LHCN-M2 (cell line): ENCODE measurements at places on chromosomes 11 and 22. TPM values are rescaled to one million over a fixed set of nuclear protein-coding genes. Genes with fewer than 3 reads are reported as not detected.

- no peak for DNase-seq
Observed at GRCh38 chr11:112185883-112186282, 10.6 kb downstream of the BCO2 start.

DNA sequence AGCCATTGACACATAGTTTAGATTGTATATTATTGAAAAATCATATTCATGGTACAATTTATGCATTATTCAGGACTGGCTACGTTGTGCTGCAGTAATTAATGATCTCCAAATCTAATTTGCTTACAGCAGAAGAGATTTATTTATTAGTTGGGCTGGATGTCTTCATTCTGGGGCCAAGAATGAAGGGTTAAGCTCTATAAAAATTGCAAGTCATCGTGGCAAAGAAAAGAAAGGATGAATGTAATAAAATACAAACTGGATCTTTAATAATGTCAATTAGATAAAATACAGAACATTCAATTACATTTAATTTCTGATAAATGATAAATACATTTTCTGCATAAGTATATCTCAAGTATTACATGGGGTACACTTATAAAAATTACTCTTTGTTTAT lies 151.8 kb upstream of the ANO5 start:
- DNase-seq = no peak

DNA sequence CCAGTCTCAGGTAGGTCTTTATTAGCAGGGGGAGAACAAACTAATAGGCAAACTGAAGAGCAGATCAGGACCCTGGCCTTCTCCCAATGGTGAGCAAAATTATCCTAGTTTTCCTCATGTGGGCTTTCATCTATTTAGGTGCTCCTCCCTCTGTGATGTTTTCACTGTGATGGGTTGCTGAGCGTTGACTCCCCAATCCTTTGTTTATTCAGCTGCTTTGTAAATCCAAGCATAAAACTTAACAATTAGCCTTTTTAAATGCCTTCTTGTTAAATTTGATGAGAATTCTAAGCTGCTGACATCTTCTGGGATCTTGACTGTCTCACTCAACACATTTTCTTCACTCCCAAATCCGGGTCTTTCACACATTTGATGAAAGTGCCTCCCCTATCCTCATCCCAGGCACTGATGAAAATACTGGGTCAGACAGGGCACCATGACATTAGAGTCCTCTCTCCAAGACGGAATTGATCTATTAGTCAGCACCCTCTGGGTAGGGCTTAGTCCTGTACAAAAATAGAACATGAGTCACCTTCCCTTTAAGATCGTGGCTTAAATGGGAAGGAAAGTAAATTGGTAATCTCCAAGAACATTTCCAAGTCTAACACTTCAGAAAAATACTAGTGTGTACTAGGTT lies 199.3 kb upstream of the ISX start:
- peak; percentile 0 for DNase-seq

DNA sequence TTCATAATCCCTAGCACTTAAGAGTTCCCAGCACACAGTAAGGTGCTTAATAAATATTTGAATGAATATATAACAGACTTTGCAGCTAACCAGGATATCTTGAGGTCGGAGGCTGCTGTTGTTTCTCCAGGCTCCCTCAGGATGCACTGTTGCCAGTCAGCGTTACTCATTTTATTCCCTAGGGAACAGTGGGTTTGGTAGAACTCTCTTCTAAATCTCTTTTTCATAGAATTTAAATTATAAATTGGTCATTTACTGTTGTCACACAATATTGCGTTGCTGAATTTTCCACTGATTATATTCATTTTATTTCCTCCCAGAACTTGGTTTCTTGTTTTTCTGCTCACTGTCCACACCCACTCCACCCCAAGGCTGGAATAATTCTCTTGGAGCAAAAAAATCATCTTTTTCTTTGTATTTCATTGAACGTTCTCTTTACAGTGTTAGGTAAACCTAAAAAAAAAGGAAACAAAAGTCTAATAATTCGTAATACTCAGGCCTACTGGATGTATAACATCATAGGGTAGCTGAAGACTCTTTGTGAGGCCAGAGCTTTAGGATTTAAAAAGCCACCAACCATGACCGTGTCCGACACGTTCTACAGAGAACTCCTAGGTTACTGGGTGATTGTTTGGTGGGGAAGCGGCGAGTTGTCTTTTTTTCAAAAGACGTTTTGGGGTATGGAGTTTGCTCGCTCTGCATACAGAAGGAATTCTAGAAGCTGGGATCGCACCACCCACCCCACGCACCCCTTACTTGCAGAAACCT lies 766 bp upstream of the CAPRIN1 start:
- DNase-seq = peak; percentile 87

MAPK8IP1 gene
- total RNA-seq = 10.3 and 11.7 TPM in 2 replicates
